Cortex of kidney (tissue), 1 donor: ENCODE measurements at places on chromosomes 7 and 10.

DNA sequence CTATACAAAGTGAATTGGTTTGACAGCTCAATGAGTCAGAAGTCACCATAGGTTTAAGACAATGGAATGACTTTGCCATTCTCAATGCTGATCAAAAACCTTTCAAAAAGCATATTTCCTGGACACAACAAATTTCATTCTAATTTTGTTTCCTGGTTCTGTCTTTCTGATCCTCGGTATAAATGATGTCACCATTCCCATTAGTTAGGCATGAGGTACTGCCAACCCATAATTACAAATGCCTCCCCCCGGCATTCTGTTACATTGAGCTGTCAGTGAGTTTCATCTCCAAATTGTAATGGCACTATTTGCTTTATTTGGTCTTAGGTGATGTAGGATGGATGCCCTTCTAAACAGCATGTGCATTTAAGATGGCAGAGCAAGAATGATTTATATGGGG, 81.7 kb upstream of the NFE2L3 start:
- DNase-seq, result no peak

- no peak for DNase-seq
These were observed 15.9 kb downstream of the GPRIN2 start for GRCh38 chr10:46540412-46541016.

DNA sequence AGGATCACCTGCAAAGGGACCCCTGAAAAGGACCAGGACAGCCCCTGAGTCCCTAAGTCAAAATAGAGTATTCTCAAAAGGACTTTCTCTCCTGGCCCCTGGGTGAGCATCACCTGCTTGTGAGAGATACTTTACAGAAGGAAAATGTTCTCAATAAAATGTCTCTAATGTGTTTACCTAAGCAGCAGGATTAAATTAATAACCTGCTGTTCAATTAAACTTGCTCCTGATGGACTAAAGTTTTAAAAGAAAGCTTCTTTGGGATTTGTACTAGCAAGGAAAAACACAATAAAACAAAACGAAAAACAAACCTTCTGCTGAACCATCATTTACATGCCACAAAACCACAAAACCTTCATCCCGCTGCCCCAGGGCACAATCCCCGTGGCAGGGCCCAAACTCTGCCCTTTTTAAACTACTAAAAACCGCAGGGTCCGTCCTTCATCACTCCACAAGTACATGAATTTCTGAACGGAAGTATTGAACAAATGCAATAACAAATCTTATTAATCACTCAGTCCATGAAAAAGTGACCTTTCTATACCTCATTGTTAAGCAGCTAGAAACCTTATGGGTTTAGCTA, 197.7 kb downstream of the TCERG1L start:
- no peak for DNase-seq

DNA sequence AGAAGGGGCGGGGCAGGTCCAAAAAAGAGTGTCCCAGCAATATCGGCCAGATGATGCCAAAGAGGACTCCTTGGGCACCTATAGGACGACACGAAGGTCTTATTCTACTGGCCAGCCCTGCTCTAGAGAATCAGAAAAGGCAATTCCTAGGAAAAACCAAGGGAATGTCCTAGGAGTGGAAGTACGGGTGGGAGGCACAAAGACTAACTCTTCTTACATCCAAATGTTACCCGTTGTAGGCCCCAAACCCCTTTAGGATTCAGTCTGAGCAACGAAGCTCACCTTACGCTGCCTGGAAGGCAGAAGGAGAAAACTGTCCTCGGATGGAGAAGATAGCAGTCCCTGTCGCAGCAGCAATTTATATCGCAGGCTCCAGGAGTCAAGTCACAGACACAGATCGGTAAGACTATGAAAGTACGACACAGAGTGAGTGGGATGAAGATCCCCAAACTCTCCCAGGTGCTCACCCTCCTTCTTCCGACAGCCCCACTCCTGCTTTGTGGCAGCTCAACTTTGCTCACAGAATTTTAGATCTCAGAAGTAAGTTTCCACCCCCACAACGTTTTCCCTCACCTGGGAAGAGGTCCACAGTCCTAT, 558 bp downstream of the TCTN3 start:
- no peak for DNase-seq

GRCh38 chr10:5800782-5801181, 12.5 kb downstream of the GDI2 start:
- DNase-seq, result no peak

DNA sequence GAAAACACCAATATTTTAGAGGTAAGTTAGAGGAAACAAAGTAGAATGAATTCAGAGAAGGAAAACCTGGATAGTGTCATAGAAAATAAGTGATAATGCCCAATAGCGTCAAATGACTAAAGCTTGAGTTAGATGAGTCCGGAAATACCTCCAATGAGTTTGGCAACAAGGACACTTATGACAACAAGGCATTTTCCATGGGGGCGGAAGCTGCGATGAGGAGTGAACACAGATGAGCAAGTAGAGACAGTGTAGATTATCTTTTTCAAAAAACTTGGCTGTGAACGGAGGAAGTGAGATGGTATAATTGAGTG, 383 bp upstream of the R3HCC1L start:
- no peak for DNase-seq

DNA sequence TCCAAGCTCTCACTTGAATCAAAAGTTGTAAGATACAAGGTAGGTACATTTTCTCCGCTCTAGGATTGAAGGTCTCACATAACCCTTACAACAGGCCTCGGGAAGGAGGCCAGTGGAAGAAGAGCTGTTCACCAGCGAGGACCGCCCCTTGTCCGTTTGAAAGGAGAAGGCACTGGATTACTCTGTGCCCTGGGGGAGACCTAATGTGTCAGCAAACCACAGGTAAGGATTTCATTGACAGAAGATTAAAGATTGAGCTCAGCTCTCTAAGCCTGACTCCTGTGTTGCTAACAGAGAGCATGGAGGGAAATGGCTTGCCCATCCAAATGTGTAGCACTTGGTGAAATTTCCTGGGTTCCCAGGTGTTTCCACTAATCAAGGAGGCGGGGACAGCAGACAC, 81.2 kb downstream of the SLC16A9 start:
- no peak for DNase-seq

- DNase-seq, result no peak
These were observed 128.4 kb downstream of the DNAJB6 start for GRCh38 chr7:157464971-157465886.

- no peak for DNase-seq
These were observed 27.8 kb downstream of the NET1 start for GRCh38 chr10:5440206-5440605.

DNA sequence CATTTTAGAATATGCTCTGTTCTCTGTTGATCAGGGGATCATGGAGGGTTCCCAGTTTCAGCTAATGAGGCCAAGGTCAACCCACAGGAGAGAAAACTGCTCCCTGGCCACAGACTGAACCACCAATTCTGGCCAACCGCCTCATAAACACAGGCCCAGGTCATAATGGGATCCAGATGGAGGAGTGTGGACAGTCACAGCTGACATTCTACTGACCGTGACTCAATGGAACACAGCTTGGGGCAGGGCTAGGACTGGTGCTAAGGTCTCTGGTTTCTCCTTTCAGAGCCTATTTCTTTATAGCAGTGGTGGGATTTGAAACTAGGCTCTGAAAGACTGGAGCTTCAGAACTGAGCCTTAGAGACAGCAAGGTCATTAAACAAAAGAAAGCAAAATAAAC, 68.3 kb downstream of the HIPK2 start:
- DNase-seq, result no peak

DNA sequence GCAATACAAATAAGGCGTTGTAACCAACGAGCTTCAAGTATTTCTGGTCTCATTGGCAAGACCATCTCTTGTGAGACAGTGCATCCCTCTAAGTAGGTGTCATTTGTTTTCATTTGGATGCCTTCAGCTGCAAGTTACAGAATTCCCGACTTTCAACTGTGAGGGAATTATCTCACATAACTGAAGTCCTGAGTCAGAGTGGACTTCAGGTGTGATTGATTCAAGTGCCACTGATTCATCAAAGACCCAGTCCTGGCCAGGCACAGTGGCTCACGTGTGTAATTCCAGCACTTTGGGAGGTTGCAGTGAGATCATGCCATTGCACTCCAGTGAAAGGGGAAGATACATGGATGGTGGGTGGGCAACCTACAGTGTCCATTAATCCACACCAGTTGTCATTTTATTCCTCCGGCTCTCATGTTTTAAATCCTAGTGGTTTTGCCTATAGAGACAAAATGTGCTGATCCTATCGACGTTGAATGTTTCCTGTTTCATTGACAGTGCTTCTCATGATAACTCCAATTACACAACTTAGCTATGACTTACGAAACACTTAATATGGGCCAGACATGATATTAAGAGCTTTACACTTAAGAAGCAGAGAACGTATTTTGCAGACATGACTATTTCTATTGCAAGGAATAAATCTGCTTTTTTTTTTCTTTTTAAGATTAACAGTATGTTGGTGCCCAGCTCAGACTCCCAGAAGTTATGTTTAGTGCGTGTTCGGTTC, 268.0 kb downstream of the FRMD4A start:
- no peak for DNase-seq

- DNase-seq, result no peak
These were observed 170.8 kb upstream of the CDCA7L start for GRCh38 chr7:22116451-22117030.

- no peak for DNase-seq
These were observed 6.5 kb downstream of the INHBA start for GRCh38 chr7:41696323-41696916.

GRCh38 chr7:57328457-57328856, 121.5 kb upstream of the ZNF716 start:
- DNase-seq, result no peak

DNA sequence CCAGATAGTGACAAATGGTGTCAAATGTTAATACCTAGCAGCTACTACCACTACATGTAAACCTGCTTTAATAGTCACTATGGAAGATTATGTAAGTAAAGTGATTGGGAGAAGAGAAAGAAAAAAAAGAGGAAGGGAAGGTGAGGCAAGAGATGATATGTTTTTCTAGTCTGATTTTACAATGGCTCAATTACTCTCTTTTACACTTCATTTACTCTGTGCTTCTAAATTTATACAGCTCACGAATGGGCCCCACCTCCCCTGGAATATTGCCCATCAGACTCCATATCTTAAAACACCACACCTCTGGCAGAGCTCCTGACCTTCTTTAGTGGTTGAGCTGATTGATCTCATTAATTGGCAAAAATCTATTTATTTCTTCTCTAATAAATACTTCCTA, 28.0 kb upstream of the IKZF1 start:
- no peak for DNase-seq

- no peak for DNase-seq
These were observed 701.4 kb downstream of the PARD3 start for GRCh38 chr10:34113504-34114225.

DNA sequence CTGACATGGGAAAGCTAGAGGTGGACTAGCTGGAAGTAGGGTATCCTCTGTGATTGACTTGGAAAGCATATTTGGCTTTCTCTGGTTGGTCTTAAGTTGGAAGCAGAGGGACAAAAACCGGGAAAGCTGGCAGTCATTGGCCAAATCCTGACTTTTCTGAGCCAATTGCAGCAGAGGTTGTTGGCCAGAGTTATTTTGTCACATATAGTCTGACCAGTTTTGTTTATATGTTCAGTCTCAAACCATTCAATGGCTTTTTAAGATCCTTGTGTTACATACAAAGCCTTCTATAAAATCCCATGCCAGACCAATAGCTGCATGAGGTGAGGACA, 6.3 kb downstream of the CFAP69 start:
- DNase-seq, result no peak

DNA sequence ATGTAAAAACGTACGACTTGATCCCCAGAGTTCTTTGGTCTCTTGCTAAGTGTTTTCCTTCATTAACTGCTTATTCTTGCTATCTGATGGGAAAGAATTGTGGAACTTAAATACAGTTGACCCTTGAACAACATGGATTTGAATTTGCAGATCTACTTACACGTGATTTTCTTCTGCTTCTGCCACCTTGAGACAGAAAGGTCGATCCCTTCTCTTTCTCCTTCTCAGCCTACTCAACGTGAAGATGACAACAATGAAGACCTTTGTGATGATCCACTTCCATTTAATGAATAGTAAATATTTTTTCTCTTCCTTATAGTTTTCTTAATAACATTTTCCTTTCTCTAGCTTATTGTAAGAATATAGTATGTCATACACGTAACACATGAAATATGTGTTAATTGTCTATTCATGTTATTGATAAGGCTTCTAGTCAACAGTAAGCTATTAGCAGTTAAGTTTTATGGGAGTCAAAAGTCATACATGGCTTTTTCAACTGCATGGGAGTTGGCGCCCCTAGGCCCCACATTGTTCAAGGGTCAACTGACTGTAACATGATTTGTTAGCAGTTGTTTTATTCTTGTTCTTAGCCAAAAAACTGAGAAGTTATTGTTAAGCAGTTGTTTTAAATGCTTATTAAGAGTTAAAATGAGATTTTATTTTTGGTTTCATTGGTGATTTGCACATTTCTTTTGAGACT, 11.2 kb downstream of the MKLN1 start:
- DNase-seq, result no peak

DNA sequence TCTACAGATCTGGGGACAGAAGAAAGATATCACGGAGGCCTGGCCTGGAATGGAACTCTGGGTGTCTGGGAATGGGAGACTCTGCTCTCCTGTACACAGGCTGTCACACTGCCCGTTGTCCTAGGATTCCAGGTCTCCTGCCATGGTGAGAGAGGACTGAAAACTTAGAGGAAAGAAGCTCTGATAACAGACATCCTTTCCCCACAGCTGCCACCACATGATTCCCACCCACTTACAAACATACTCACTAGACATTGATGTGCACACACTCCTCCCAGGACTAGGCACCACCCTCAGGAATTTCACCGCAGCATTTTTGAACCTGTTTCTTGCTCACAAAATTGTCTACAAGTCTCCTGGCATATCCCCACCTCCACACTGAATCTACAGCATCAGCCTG, 5.7 kb downstream of the ZNF92 start:
- DNase-seq, result no peak

DNA sequence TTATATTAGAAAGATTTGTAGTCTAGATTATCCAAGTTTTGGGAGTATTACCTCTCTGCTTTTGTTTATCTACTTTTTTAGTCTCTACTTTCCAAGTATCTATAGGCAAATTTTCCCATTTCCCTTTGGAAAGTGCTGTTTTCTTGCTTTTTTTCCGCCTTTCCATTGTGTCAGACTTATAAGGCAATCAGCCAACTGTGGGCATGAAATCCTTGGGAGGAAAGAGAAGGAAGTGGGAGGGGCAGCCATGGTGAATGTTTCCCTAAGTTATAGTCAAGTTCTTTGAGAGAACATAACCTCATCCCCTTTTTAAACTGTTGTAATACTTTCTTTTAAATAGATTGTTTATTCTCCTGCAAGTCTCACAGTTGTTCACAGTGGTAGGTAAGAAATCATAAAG, 52.6 kb downstream of the PTEN start:
- DNase-seq, result no peak

GRCh38 chr10:77842652-77843212, 83.8 kb downstream of the DLG5 start:
- DNase-seq, result no peak

GRCh38 chr10:76089556-76090180, 658.2 kb downstream of the LRMDA start:
- no peak for DNase-seq

DNA sequence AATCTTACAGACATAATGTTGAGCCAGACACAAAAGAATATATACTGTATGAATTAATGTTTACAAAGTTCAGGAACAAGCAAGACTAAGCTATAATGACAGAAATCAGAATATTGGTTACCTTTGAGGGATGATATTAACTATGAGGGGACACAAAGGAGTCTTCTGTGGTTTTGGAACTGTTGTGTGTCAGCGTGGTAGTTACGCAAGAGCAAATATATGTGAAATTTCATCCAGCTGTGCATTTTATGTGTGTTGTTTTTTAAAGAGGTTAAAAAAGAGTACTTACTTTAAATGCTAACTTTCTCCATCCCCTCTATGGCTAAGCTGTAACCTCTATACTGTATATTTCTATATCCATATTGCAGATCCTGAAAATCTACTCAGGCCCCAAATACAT, 14.9 kb downstream of the SLC25A28 start:
- no peak for DNase-seq
